ENCODE measurements at places on chromosomes 16 and 17.
A peak's percentile ranks its signal among the peaks of the same experiment; 100 is the strongest.

DNA sequence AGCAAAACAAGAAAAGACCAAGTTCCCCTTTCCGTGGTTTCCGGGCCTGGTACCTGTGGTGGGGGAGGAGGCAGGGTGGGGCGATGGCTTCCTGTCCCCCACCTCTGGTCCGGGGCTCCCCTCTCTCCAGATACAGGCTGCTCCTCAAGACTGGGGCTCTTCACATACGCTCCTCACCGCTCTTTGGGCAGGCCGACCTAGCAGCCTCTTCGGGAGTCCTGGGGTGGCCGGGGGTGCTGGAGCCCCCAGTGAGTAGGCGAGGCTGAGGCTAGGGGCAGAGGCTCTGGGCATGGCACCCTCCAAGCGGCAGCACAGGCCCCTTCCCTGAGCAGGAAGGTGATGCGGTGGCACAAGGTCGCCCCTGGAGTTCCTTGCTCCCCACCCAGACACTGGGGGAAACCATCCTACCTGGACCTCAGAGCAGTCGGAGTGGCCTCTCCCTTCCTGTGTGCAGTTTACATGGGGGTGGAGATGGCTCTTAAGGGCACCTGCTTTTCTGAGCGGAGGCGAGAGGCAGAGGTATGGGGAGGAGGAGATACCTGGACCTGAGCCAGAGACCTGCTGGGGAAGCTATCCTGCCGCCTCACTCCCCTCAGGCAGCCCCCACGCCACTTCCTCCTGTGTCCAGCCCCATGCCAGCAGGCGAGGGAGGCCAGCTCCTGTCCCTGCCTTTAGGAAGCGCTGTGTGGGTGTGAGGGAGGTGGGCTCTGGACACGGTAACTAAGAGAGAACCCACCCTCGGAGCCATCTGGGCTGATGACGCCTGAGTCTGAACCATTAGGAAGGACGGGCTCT, 891 bp downstream of the CORO1A start:
- DNase-seq: peak; percentile 49

- no peak for DNase-seq
These were observed 20.4 kb upstream of the TMEM98 start for GRCh38 chr17:32907583-32907982.

DNA sequence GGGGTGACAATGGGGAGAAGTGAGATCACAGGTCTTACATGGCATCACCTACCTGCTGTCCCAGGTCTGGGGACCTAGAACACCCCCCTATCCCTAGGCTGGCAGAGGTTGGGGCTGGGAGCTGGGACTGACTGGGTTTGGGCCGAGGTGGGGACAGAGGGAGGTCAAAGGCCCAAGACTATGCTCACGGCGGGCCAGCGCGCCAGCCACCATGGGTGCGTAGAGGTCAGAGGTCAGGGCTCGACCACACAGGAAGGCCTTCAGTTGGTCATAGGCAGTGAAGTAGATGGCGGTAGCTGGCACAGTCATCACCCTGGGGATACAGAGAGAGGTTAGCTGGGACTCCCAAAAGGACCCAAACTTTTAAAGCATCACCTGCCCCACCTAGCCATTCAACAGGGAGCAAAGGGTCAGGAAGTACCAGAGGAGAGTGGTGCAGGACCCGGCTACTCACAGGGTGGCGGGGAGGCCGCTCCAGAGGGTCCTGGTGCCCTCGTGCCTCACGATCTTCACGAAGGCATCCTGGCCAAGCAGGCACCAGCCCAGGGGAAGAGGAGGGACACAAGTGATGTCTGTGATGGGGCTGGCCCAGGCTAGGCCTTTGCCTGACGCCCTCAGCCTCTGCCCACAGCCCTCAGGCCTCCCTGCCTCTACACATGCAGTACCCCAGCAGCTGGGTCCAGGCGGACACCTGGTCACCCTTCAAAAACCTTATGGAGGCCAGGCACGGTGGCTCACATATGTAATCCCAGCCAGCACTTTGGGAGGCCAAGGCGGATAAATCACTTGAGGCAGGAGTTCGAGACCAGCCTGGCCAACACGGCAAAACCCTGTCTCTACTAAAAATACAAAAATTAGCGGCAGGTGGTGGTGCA, 3.1 kb downstream of the SLC25A39 start:
- DNase-seq: no peak

- DNase-seq: no peak
These were observed 96.1 kb downstream of the KCNJ2 start for GRCh38 chr17:70265471-70265870.

DNA sequence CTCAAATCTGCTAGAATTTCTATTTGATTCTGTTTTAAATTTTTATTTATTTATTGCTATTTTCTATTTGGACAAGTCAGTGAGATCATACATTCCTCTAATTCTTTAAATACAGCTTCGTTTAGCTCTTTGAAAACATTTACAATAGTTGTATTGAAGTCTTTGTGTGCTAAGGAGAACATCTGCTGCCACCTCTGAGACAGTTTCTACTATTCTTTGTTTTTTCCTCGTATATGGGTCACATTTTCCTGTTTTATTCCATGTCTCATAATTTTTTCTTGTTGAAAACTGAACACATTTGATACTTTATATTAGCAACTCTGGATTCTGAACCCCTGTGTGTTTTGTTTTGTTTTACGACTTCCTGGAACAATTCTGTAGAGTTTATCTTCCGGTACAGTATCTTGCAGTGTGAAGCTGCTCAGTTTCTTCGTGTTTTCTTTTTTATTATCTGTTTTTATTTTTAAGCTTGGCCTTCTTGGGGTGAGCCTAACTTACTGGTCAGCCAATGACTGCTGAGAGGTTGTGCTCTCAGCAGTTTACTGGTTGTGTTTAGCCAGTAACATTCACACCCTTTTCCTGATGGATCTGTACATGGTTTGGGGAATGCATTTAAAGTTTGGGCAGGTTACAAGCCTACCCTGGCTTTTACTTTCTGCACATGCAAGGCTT, 99.0 kb downstream of the CA4 start:
- no peak for DNase-seq

DNA sequence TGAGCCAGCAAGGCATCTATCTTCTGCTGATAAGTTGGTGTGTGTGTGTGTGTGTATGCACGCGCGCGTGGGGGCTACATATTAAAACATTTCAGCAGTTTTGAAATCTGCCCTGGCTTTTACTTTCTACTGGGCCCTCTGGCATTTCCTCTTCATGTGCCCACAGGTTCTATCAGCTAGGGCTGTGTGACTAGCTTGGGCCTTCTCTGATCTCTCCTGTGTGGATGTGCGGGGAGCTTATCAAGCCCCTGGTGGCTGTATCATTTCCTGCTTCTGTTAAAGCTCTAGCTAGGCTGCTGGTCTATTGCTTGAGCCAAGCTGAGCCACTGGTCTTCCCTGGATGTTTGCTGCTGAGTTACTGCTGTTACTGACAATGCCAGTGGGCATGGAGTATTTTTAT, 132.5 kb downstream of the AATF start:
- no peak for DNase-seq

DNA sequence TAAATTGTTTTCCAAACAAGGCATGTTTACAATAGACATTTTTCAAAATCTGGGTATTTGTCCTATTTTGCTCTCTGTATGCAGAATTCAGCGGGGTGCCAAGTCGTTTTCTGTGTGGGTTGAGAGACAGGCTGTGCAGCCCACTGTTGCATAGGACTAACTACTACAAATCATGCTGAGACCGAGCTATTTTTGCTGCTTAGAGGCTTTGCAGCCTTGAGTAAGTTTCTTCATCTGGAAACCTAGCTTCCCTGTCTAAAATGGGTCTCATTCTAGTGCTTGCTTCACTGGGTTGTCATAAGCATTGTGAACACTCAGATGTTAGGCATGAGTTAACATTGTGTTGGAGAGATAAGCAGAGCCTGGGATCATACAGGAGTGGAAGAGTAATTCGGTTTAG, 1.3 kb downstream of the PRPSAP2 start:
- DNase-seq: no peak
